ENCODE measurements at places on chromosomes 3 and 15.

GRCh38 chr15:75229191-75230015, 27.7 kb downstream of the C15orf39 start:
- DNase-seq: no peak

DNA sequence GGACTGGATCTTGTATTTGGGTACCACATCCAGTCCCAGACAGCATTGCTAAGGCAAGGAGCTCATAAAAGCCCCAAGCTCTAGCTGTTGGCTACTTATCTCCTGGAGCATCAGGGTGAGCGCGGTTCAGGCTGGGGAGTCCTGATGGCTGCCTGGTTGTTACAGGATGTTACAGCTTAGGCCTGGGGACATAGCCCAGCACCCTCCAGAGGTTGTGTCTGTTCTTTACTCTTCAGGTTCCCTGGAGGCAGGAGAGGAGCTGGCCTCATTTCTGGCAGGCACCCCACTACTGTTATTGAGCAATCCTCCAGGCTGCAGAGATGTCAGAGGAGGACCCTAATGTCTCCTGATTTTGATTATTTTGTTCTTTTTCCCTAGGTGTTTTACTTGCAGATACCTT, 26.6 kb downstream of the APBA2 start:
- no peak for DNase-seq

GRCh38 chr3:133016838-133017309, 21.3 kb upstream of the TMEM108 start:
- no peak for DNase-seq

DNA sequence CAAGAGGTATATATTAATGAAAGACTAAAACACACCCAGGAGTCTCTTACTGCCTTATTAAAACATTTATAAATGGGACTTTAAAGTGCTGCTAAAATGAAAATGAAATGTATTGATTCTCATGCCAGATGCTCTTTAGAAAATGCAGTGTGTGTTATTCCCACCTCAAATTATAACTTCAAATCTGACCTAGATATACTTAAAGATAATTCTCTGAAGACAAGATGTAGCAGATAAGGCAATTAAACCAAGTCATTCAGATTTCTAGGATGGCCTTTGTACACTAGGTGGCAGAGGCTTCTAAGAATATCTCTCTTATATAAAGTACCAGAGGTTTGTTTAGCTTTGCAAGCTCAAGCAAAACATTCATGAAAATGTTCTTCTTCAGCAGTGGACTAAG, 26.9 kb upstream of the GOLGA8B start:
- DNase-seq: no peak

DNA sequence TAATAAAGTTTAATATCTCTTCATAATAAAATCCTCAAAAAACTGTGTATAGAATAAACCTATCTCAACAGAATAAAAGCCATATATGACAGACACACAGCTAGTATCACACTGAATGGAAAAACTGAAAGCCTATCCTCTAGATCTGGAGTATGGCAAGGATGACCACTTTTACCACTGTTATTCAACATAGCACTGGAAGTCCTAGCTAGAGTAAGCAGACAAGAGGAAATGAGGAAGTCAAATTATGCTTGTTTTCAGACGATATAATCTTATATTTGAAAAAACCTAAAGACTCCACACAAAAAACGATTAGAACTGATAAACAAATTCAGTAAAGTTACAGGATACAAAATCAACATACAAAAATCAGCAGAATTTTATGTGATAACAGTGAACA, 57.4 kb upstream of the DIPK2A start:
- DNase-seq: no peak

GRCh38 chr3:15771444-15771843, 26.3 kb downstream of the ANKRD28 start:
- no peak for DNase-seq

DNA sequence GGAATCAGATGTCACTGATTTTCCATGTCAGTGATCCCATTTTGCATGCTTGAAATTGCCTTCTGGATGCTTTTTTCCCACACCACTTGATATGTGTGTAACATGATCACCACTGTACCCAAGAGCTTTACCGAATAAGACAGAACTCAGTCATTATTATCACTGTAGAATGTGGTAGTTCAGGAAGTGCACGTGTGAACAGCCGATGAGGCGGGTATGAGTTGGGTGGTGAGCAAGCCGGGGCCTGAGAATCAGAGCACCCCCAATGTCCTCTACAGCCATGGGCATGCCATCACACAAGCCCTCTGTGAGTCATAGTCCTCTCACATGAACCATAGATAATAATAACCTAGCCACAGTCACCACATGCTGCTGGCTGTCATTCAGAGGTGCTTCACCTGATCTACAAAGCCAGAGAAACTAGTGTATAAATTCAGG, 470.8 kb downstream of the SOX2 start:
- no peak for DNase-seq

GRCh38 chr3:112117415-112117814, 15.6 kb downstream of the GCSAM start:
- no peak for DNase-seq

GRCh38 chr3:194034346-194035336, 101.3 kb upstream of the HES1 start:
- no peak for DNase-seq
